ENCODE measurements at places on chromosomes 5 and 9. TPM values are rescaled to one million over a fixed set of nuclear protein-coding genes. Genes with fewer than 3 reads are reported as not detected.

GRCh38 chr5:89929173-89929572 lies 480.4 kb downstream of the CETN3 start:
- DNase-seq, result no peak

UBE2QL1 gene
- total RNA-seq, result not detected

- DNase-seq, result peak; percentile 29
These were observed 29.3 kb upstream of the PDE8B start for GRCh38 chr5:77181173-77181572.

PCDHA13 gene
- total RNA-seq, result 1.1 TPM
